ENCODE measurements at places on chromosomes 3 and 15. TPM values are rescaled to one million over a fixed set of nuclear protein-coding genes. Genes with fewer than 3 reads are reported as not detected.

GRCh38 chr3:131847966-131848510 lies 186.8 kb downstream of the CPNE4 start:
- DNase-seq: no peak

The STRA6 gene
- total RNA-seq: 1.8 TPM

GRCh38 chr3:194218646-194219453 lies 82.9 kb downstream of the HES1 start:
- DNase-seq: no peak

GRCh38 chr3:105714453-105714852 lies 154.4 kb downstream of the CBLB start:
- DNase-seq: no peak

The RHO gene
- total RNA-seq: not detected

All from kidney epithelial cell (primary cell).